ENCODE measurements at places on chromosomes 16 and 17. TPM values are rescaled to one million over a fixed set of nuclear protein-coding genes. Genes with fewer than 3 reads are reported as not detected.

DDX42 gene
- total RNA-seq: 90.4 TPM

DNA sequence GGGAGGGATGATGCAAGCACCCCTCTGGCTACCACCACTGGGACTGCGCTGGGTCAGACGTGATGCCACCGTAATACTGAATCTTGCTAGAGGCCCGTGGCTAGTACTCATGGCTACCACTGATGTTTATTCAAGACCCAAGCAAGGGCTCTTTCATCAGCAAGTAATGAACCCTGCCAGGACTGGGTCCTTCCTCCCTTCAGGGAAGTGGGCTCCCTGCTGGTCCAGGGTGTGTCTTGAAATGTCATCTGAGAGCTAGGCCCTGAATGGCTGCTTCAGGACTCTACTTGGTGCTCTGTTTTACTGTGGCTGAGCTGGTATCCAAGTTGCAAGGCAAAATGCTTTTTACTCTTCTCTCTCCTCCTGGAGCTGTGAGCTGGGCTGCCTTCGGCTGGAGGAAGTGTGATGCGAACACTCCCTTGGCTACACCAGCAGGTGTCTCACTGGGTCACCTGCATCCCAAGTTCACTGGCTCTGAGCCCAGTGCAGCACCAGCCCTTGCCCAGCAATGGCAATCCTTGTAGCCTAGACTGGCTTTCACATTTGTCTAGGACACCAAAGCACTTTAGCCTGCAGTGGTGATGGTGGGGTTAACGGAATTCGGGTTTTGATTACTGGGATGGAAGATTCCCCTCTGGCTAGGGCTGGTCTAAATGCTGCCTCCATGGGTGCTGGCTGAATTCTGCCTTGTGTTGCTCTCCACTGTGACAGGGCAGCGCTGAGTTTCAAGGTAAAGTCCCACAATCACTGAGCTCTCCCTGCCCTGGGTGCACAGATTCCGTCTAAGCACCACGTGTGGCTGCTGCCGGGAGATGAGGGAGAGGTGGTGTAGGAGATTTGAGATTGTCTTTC lies 98.6 kb downstream of the USP22 start:
- DNase-seq: peak; percentile 90

- DNase-seq: no peak
Observed at GRCh38 chr17:74737299-74738050, 419 bp downstream of the RAB37 start.

- no peak for DNase-seq
Observed at GRCh38 chr17:55305321-55306087, 40.7 kb downstream of the HLF start.

DNA sequence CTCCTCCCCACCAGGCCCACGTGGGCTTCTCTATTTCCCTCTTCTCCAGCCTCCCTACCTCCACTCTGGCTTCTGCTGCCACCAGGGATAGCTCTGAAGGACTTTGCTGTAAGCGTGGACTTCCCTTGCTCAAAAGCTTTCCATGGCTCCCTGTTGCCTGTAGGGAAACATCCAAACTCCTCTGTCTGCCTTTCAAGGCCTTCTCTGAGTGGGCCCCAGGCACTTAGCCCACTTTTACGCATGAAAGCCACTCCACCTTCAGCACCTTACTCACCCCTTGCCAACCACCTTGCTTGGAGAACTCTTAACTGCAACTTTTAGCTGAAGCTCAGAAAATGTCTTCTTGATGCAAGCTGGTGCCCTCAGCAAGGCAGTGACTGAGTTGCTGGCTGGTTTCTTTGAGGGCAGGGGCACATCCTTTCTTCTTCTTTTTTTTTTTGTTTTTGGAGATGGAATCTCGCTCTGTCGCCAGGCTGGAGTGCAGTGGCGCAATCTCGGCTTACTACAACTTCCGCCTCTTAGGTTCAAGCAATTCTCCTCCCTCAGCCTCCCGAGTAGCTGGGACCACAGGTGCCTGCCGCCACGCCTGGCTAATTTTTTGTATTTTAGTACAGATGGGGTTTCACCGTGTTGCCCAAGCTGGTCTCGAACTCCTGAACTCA lies 52.0 kb upstream of the DLX4 start:
- DNase-seq: no peak

DNA sequence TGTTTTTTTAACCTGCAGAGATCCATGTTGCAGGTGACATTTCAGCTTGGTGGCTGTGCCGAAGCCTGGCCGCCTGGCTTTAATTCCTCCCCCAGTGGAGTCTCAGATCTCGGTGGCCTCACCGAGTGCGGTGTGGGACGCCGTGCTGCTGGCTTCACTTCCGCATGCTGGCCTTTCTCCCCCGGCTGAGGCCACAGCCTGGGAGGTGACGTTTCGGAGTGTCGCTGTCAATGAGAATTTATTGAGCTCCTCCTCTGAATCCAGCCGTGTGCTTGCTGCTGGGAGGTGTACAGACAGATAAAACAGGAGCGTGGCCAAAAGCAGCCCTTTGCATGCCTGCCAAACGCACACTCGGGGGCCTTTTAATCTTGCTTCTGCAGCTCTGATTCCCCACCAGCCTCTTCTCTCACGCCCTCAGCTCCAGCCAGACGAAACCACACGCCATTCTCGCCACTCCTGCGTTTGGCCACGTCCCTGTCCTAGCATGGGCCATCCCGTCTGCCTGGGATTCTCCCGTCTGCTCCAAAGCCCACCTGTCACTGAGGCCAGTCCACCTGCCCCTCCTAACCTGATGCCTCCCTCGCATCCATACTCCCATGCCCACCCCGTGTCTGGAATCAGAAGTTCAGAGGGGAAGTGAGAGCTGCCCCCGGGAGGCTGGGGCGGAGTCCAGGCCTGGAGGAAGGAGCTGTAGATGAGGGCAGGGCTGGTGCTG lies 3.6 kb downstream of the GSE1 start:
- no peak for DNase-seq

ELMO3 gene
- total RNA-seq: 23.7 TPM

- DNase-seq: no peak
Observed at GRCh38 chr16:27969574-27969973, 93.9 kb downstream of the GSG1L start.

DNA sequence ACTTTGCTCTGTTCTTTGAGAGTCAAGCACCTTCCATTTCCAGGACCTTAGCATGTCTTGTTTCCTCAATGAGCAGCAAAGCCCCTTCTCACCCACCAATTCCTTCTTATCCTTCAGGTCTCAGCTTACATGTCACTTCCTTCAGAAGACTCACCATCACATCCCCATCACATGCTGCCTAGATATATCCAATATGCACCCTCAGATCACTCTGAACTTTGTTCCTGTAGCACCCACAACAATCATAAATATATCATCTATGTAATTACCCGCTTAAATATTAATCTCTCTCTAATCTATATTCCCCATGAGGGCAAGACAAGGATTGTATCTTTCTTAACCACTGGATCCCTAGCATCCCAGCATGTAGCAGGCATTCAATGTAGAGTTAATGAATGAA lies 30.4 kb downstream of the KANSL1 start:
- no peak for DNase-seq

KRT32 gene
- total RNA-seq: not detected

CEP295NL gene
- 4.8 TPM for total RNA-seq

DNA sequence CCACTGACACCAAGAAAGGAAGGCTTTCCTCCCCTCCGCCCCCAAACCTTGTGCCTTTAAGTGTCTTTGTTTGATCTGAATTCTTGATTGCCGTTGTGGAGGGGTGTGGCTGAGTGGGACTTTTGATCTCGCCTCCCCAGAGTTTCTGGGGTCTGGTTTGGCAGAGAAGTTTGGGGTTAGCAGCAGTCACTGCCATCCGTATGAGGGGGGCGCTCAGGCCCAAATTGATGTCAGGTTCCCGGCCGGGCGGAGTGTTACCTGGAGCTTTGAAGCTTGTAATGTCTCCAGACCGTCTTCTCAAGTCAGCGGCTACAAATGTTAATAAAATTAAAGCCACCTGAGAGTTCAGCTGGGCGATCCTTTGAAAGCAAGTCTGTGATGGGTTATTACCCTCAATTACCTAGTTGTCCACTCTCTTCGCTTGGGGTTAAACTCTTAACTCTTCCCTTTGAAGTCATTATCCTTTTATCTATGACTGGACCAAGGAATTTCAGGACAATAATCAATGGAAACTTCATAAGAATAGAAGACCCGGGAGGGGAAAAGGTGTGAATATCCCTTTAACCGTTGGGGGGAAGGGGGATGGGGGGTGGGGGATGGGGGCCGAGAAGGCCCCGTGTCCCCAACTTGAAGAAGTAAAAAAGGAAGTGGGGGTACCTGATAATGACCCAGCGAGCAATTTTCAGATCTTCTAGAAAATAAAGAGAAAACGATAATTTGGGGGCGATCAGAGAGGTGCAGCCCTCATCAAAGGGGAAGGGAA lies 31.8 kb upstream of the AXIN2 start:
- no peak for DNase-seq

All from pancreas (tissue), 10 donors.